NCI-H1694 (cell line): ENCODE measurements at places on chromosomes 11 and 22.

DNA sequence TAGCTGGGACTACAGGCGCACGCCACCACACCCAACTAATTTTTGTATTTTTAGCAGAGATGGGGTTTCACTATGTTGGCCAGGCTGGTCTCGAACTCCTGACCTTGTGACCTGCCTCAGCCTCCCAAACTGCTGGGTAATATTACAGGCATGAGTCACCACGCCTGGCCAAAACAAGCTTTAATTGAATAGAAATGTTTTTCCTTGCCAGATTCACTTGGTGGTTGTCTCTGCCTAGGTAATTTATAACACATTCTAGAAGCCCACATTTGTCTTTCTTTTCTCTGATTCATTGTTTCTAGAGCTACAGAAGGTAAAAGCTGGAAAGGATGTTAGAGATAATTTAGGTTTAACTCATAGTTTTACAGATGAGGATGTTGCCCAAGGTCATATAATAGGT, 41.3 kb downstream of the CECR2 start:
- no peak for DNase-seq

- peak; percentile 34 for DNase-seq
Observed at GRCh38 chr11:125517116-125517770, 21.2 kb upstream of the FEZ1 start.

DNA sequence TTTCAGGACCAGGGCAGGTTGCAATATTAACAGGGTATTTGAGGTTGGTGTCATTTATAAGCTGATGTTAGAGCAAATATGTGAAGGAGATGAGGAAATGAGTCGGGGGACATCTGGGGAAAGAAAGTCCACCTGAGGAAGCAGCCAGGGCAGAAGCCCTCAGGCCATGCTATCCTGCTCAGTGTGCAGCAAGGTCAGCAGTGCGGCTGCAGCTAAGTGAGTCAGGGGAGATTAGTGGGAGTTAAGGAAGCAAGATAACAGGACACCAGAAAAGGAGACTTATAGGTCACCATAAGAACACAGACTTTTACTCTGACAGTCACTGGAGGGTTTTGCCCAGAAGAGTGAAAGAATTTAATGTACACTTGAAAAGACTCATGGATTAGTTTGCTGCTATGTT, 468.9 kb downstream of the NTM start:
- no peak for DNase-seq

DNA sequence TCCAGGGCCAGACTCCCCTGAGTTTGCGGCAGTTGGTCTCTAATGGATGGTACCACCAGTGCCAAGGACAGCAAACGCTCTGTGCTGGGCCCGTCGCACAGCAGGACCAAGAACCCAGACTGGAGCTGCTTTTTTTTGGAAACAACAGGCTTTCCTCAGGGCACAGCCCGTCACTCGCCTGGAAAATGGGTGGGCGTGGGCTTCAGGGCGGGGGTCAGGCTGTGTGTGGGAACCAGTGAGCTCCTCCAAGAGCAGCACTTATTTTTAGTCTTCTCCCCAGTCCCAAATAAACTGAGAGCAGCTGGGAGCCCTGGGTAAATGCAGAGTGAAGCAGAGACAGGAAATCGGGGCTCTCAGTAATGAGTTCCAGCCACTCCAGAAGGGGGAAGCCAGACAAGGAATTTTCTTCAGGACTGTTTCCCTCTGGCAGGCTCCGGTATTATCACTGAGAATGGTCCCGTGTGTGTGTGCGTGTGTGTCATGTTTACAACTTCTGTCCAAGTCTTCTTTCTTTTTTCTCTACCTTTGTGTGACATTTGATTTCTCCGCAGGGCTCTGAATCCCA, 63.0 kb downstream of the PPFIBP2 start:
- DNase-seq: no peak

DNA sequence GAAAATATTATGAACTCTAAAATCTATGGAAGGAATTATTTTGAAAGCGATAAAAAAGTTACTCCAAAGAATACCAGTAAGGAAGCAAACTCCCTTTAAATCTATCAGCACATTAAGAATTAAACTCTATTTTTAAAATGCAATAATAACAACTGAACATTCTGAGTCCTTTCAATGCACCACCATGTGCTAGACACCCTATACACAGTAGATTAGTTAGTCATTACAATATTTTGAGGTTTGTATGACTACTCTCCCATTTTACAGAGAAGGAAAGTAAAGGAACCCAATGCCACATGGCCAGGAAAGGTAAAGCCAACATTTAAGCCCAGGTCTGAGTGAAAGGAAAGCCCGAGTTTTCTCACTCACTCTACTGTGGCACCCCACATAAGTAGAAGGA, 17.7 kb downstream of the JAML start:
- DNase-seq: no peak

GRCh38 chr22:48639896-48640748, 1187.6 kb downstream of the BRD1 start:
- DNase-seq: peak; percentile 93

DNA sequence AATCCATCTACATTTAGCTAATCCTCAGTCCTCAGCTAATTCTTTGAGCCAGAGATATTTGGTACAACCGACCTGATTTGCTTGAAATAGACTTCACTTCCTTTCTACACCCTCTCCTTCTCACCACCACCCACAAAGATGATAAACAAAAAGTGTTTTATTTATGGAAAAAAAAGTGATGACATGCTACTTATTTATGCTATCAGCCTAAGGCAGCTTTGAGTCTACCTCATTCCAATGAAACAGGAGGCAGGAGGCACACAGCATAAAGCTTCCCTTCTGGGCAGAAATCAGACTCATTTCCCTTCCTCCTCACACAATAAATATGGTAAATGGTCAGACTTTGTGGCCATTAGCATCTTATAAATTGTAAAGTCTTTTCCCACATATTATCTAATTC, 325.7 kb downstream of the SOX6 start:
- no peak for DNase-seq

DNA sequence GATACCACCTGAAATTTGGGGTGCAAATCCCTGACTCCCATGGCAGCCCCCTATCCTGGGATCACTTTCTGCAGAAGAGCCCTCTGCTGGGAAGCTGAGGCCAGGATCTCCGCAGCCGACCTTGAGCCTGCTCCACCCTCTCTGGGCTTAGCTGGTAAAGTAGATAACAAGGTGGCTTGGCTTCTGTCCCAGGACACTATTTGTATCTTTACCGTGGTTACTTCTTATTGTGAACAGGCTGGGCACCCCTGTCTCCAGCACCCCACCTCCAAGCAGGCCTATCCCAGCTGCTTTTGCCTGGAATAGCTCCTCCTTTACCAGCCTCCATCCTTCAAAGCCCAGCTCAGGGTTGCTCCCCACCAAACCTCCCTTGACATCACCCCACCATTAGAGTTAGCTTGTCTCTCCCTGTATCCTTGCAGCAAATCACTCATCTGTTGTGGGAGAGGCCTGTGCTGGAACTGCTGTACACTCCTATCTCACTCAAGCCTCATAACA, 35.2 kb upstream of the P2RY2 start:
- DNase-seq: no peak

DNA sequence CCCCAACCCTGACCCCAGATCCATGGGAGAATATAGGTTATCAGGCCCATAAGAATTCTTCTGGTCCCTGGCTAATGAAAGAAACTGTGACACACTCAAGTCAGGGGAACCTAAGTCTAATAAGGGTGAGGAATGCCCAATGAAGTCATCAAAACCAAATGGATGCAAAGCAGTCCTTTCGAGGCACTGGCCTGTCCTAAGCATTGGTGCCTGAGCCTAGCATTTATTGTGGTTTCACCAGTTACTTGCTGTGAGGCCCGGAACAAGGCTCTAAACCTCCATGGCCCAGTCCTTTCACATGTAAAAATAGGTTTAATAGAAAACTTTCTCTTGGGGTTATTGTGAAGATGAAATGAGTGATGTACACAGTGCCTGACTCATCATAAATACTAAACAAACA, 712.6 kb downstream of the DLG2 start:
- DNase-seq: no peak

DNA sequence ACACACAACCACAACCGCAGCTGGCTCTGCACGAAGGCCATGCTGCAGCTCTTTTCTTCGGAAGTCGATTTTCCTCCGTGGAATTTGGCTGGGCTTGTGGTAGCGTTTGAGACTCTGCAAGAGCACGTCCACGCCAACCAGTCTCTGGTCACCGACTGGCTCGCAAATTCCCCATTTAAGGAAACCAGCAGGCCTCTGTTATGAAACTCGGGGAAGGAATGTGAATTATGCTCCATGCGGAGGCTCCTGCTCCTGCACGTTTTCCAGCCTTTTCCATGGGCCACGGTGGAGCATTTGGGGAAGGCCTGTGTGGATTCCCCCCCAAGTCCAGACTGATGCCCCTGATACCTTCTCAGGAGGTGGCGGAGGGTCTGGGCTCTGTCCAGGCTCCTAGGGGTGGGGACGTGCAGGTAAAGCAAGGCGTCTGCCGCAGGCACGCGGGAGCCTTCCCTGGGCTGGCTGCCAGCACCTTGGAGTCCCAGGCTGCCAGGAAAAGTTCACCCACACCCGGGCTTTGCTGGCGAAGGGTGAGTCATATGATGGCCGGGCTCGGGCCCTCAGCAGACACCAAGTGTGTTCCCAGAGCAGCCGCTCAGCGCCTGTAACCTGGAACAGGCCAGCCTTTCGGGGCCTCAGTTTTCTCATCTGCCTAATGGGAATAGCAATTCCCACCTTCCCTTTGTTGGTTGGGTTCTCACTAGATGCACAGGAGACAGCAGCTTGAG, 41.9 kb downstream of the LRP5 start:
- no peak for DNase-seq

- DNase-seq: no peak
Observed at GRCh38 chr11:94676814-94677213, 91.3 kb upstream of the AMOTL1 start.

GRCh38 chr22:26888887-26889286, 231.5 kb downstream of the MIAT start:
- DNase-seq: no peak

DNA sequence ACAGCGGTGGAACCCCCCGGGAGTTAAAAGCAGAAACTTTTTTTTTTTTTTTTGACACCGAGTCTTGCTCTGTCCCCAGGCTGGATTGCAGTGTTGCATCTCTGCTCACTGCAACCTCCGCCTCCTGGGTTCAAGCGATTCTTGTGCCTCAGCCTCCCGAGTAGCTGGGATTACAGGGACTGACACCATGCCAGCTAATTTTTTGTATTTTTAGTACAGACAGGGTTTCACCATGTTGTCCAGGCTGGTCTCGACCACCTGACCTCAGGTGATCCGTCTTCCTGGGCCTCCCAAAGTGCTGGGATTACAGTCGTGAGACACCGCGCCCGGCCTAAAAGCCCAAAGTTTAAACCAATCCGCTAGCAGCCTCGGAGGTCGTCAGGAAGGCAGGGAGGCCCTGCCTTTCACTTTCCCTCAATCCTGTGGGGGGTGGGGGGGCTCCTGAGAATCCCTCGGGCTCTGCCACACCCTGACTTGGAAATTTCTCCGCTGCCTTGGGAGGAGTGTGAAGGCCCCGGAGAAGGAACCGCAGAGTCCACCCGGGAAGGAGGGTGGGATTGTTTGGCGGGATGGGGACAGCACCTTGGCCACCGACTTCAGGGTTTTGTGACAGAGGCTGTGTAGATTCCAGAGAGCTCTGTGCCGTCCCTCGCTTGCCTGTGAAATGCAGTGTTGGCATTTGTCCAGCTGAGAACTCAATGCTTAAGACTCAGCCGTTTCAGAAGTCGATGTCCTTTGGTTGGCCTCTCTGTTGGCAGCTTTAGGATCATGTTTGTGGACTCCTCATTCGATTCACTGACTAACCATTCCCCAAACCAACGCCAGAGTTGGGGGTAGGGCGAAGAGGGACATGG, 1.0 kb downstream of the ARHGAP8 start:
- no peak for DNase-seq

DNA sequence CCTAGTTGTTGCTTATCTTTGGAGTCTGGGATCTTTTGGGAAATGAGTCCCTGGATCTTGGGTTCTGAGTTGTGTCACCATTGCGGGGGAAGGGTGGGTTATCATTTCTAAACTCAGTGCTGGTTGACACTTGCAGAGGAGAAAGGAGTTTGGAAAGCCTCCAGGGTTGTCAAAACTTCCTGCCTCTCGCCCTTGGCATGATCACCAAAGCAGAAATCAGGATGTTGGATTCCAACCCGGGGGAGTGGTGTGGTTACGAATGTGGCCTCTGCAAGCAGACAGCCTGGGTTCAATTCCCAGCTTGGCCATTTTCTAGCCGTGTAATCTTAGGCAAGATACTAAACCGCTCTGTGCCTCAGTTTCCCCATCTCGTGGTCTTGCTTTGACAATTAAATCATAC, 24.3 kb downstream of the CD6 start:
- DNase-seq: no peak

DNA sequence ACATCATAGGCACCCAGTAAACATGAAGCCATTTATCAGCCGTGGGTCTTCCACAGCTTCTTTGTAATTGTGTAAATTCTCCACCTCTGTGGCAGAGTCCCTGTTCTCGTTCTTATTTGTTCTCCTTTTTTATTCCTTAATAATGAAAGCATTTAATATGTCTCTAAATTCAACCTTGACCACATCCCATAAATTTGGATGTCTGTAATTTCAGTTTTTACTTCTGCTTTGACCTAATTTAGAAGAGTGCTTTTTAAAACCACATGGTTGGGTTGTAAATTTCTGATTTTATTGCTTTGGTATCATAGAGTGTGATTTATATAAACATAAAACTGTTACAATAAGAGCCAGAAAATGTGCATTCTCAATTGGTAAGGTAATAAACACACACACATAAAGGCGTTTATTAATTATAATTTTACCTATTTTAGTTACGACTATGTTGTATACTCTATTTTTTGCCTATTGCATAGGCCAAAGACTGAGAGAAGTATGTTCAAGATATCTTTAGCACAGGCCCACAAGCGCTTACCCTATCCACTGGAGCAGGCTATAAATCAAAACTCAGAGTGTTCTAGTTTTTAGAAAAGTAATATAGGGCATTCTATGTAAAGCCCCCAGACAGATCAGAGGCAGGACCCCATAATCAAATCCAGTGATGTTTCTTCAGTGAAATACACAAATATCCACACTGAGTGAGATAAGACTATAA, 58.0 kb upstream of the CCND1 start:
- DNase-seq: no peak

DNA sequence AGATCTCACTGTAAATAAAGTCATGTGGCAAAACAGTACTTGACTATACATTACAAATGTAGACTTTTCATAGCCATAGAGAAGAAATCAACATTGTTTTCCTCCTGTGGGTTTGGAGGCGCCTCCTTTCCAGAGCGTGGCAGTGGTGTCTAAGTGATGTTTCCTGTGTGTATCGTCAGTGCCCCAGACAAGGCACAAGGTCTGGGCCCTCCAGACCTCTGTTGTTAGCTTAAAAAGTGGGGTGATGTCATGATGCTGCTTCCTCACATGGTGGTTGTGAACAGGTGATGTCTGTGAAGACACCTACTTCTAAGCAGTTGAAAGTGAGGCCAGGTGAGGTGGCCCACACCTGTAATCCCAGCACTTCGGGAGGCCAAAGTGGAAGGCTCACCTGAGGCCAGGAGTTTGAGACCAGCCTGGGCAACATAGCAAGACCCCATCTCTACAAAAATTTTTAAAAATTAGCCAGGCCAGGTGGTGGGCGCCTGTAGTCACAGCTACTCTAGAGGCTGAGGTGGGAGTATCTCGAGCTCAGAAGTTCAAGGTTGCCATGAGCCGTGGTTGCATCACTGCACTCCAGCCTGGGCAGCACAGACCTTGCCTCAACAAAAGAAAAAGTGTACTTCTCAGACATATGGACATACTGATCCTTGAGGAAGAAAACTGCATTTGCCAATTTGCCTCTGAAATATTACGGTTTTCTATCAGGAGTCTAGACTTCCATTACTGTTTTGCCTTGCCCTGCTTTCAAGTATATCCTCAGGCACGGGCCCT, 15.7 kb downstream of the NUP50 start:
- no peak for DNase-seq
